NCI-H187 (cell line): ENCODE measurements at places on chromosomes 3 and 15.

DNA sequence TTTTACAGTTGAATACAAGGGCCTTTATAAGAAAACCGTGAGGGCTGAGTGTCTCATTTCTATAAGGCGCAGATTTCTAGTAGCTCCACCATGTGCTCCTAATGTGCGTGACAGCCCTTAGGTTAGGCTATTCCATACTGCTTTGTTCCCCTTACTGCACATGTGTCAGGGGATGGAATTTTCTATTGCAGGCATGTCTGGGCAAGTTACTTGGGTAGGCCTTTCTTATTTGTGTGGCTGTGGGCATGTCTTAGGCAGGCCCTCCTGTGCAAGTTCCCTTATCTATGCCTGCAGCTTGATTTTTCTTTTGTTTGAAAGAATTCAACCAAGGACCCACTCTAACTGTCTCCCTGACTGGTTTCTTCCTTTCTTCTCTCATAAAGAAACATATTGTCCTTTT, 434.2 kb upstream of the CNTN3 start:
- DNase-seq = no peak

DNA sequence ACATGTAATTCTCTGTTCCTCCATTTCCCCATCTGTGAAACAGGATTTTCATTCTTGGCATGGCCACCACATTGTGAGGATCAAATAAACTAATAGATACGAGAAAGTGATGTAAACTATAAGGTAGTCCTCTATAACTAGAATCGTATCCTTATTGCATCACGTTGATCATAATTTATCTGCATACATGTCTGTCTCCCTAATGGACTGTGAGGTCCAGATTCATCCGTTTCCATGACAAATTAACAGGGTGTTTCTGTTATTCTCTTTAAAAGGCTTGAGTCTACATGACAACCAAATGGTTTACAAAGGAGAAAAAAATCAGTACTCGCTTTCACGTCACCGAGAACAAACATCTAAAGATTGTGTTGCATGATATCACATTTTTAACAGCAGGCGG, 53.0 kb downstream of the SST start:
- DNase-seq = no peak

DNA sequence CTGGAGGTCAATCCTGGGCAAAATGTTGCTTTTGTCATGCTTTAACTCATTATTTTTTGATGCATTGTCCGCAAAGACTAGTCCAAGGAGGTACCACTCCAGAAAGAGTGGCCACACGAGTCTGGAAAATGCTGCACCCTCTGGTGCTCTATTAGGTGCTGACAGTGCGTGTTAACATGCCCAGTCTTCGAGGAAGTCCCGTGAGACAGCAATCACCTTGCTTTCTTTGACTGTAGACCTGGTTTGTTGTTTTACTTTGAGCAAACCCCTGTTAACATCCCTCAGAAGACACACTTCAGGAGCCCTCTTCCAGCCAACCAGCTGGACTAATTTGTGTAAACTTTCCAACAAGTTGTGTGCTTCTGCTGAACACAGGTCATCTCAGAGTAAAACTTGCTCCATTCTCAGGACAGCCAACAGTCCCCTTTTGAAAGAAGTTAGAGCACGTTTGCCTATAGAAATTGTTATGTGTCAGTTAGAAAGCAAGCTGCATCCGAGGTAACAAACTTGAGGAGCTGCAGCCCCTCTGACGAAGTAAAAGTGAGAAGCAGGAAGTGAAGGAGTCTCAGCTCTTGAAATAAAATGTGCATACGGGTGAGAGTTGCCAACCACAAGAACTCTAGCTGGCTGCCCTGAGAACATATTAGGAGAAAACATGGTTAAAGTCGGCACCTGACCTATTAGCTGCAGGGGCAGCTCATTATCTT, 205.0 kb downstream of the LPP start:
- DNase-seq = no peak

DNA sequence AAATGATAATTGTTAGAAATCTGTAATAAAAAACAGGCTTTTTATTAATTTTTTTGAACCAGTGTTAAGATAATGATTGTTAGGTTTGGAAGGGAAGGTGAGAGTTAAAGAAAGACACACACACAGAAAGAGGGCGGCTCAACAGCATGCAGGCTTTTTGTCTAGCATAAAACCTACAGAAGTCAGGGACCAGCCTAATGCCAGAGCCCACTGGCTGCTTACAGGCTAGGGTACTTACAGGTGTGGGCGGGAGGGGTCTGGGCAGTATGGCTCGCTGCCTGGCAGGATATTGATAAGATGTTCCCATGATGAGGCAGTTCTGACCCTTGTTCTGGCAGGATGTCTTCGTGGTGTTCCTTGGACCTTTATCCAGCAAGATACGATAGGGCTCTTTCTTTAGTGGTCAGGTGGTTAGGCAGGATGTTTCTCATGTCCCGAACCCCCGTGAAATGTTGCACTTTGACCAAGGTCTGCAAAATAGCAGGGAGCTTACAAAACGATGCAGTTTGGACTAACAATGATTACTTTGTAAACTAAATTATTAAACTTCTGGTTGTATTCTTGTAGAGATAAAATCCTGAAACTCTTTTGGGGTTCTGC, 84.7 kb downstream of the DCUN1D1 start:
- no peak for DNase-seq
